ENCODE measurements at places on chromosomes 7 and 10.

DNA sequence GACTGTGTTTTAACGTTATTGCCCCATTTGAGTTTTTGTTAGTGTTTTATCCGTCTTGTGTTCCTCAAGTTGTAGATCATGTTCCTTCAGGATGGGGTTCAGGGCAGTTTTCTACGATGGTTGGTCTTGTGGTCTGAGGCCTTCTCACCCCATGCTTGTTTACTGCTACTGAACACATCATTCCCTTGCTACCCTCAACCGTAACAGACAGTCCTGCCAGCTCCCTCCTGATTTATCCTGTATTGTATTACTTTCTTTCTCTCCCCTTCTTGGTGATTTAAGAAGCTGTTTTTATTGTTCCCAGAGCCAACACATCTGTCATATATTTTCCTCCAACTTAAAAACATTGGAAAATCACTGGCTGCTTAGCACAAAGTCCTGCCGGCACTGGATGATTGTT, 719.8 kb downstream of the INHBA start:
- peak; percentile 56 for DNase-seq

- no peak for DNase-seq
These were observed 91.9 kb upstream of the NPY start for GRCh38 chr7:24192053-24192452.

DNA sequence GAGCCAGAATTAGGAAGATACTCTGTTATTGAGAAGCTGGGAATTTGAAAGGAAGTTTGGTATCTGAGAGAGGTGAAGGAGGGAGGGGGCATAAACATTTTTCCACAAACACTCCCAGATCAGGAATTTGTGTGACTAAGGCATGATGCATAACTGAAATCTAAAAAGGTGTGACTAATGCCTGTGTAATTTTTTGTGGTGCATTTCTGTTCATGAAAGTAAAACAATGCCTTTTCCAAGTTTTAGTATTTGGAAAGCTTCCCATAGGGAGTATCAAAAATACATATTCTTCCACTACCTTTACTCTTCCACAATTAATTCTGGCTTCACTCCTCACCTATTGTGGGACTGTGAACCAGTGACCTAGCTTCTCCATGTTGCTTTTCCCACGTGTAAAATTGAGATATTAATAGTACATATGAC, 56.4 kb upstream of the CAV2 start:
- no peak for DNase-seq

DNA sequence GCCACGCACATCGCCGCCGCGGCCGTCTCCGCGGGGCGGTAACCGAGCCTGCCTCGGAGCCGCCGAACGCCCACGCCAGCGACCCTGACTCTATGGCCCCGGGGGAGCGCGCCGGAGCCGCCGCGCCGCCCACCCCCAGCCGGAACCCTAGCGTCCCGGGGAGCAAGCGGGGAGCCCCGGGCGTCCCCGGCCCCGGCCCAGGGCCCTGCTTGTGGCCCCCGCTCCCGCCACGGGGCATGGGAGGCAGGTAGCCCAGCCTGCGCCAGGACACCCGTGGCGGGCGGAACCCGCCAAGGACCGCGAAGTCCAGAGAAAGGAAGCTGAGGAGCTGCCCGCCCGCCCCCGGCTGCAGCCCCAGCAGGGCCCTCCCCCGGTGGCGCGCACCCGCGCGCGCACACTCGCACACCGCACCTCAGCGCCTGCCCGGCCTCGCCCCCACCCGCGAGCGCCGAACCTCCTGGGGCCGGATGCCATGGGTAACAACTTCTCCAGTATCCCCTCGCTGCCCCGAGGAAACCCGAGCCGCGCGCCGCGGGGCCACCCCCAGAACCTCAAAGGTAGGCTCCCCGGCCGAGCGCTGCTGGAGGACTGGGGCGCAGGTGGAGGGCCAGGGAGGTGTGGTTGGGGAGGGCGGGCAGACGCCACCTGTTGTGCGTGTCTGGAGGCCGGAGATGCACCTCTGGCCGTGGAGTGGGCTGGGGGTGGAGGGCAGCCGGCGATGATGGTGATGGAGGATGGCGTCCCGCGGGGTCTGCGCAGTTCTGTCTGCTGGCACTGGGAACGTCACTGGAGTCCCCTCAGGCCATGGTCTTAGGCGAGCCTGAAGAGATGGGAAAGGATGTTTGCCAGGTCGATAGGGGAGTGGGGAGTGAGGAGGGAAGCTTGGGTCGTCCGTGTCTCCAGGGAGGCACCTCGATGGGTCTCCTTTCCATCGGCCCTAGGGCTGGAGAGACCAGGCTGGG, 692 bp downstream of the NEURL1 start:
- DNase-seq, result no peak

DNA sequence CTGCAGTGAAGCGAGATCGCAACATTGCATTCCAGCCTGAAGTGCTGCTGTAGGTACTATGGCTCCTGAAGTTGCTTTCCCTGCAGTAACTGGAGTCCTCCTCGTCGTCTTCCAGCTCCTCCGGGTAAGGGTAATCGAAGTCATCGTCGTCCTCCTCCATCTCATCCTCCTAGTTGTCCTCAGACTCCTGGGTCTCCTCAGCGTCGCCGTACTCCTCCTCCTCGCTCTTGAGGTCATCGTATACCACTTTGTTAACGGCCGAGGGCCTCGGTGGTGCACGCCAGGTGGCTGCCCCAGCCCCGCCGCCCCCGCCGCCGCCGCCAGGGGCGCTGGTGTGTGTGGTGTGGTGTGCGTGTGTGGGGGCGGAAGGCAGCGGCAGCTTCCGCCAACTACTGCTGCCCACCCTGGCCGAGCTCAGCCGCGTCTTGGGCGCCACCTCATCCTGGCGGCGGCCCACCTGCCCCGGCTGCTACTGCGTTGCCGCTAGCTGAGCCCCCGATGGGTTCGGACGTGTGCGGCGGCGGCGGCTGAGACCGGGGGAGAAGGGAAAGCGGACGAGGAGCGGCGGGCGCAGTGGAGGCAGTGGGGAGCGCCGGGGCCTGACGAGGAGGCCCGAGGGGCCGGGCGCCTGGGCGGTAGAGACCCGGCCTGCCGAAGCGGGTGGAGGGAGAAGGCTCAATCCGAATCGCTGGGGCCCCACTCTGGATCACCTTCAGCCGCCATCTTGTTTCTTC, 11.8 kb upstream of the ACBD5 start:
- DNase-seq, result peak; percentile 31

- DNase-seq, result no peak
These were observed 82.7 kb upstream of the WIPF3 start for GRCh38 chr7:29723599-29723998.

DNA sequence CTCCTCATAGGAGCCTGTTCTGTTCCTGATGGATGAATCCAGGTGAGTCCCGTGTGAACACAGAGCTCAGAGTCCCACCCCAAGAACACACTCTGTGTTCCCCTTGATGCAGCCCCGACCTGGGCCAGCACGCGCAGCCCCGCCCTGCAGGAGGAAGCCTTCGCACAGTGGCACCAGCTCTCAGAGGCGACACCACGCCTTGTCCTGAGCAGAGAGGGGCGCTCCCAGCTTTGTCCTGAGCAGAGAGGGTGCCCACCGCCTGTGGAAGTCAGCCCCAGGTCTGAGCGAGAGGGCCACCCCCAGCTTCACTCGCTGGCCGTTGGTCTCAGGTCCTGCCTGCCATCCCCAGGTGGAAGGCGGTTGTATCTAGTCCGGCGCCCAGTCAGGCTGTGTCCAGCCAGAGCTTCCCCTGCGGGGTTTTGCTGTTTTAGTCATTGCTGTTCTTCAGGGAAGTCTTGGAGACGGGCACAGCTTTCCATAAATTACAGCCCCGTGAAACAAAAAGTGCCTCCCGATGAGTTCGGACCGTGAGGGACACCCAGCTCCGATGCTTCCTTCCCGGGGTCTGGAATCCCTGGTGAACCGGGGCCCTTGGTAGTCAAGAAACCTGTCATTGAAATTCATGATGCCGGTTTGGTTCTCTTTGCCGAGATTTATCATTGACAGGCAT, 43.6 kb downstream of the NKX6-2 start:
- no peak for DNase-seq

- DNase-seq, result peak; percentile 39
These were observed at the start of gene JAZF1 for GRCh38 chr7:28180364-28181147. Gene JAZF1, minus strand, starts transcription at chr7:28180795.

GRCh38 chr10:98445200-98445812, 1.4 kb downstream of the HPS1 start:
- DNase-seq, result no peak

DNA sequence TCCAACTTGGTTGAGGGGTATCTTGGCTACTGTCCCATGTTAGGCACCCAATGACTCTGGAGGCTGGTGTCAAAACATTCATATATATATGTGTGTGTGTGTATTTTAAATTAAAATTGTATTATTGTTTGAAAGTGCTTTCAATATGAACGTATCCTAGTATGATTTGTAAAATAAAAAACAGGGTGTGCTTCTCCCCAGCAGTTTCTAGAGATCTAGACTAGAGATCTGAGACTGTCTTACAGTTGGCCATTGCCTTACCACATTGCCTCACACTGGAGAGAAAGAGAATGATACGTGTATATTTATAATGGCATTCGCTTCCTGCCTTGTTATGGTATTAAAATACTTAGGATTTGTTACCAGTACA, 1.2 kb downstream of the BAG3 start:
- DNase-seq, result no peak

DNA sequence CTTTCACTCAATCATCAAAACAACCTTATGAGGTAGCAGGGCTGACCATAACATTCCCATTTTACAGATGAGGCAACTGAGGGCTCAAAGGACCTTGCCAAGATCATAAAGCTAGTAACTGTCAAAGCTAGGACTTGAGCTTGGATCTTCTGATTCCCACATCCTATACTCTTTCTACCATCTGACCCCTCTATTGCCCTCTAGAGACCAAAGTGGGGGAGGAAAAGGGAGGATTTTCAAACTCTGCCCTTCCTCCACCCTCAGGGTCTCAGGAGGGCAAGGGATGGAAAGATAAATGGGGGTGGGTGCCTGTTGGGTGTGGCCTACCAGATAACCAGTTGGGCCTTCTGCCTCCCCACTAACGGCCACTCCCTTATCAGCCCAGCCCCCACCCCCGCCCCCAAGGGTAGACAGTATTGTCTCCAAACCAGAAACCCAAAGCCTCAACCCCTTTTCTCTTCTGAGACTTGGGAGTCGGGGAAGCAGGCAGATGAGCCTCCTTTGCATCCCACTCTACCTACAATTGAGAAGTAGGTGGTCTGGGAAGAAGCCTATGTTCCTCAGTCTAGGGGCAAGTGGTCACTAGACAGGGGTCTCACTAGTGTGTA, 7.9 kb downstream of the LDB1 start:
- no peak for DNase-seq

DNA sequence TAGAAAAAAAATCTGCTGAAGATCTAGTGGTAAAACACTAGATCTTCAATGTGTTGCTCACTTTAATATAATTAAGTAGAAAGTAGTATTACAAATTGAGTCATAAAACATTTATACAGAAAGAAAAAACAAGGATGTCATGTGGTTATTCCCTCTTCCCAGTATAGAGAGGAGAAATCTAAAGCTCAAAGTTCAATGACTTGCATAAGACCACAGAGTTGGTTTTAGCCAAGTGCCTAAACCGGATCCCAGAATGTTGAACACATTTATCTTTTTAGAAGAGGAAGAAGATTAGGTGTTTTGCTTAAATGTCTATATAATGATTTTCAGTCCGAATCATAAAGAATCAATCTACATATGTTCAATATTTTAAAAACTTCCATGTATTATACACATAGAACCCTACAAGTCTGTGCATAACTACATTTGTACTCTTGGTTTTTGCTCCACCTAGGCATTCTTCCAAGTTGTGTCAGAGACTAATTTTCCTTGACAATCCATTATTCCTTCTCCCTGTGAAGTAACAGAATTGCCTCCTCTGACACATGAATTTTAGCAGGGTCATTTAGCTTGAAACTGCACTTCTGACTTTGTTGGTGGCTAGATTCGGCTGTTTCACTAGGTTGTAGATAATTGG, 389.2 kb downstream of the MAGI2 start:
- no peak for DNase-seq

DNA sequence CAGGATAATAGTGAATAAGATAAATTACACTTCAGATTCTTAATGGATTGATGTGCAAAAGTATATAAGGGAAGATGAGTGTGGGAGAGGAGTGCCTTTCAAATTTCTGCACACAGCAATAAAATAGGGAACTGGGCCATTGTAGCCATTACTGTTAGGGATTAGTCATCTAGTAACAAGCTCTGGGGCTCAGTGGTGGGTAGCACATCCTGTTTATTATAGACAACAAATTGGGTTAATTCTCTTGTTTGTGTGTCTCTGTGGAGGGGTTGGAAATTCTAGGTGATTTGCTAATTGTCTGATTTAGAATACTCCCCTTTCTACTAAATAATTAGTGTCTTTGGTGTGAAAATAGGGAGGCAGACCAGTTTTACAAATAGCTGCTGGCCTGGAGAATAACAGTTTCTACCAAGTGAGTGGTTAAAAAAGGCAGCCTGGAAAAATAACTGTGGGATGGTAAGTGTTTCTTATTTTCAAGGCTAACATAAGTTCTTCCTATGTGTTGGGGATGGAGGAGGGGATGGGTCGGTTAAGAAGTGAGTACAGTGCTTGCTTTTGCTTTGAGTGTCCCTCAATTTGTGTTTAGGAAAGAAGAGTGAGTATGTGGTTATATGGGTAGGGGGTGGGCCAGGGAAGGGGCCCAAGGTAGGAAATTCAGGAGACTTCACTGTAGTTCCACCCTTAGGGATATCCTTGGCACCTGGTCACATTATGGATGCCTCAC, 43.3 kb upstream of the TMEM248 start:
- DNase-seq, result no peak

GRCh38 chr7:55129541-55130394, 111.0 kb downstream of the EGFR start:
- no peak for DNase-seq

DNA sequence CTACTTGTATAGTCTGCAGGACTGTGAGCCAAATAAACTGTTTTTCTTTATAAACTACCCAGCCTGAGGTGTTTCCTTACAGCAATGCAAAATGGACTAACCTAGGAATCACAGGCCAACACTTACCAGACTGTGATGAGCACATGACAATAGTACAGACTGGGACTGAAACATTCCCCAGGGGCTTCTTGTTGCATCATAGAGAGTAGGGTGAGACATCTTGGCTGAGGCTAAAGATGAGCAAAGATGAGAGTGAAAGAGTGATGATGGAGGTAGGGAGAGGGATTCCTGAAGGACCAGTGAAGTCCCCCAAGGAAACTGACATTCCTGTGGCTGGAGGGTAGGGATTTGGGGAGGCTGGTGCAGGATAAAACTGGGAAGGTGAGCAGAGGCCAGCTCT, 194.4 kb downstream of the TPST1 start:
- no peak for DNase-seq

- DNase-seq, result no peak
These were observed 1.7 kb downstream of the SORCS3 start for GRCh38 chr10:104642658-104643302.

GRCh38 chr7:142320883-142321282, 63.0 kb upstream of the PRSS58 start:
- DNase-seq, result no peak

GRCh38 chr10:34037499-34037898, 703.0 kb upstream of the NRP1 start:
- no peak for DNase-seq

DNA sequence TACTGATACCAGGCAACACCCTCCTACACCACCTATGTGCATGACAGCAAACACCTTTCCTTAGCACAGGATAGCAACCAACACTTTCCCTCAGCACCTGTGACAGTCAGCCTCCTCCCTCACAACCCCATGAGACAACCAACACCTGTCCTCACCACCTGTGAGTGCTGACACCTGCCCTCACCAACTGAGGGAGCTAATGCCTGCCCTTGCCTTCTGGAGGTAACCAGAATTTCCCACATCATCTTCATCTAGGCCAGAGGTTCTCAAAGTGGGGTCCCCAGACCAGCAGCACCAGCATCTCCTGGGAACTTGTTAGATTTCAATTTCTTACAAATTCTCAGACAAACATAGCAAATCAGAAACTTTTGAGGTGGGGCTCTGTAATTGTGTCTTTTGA, 112.5 kb downstream of the GRID1 start:
- no peak for DNase-seq

- no peak for DNase-seq
These were observed 153.2 kb downstream of the NRBF2 start for GRCh38 chr10:63286340-63286739.
